AG20443 (cell line): ENCODE measurements at places on chromosomes 4 and X.
A peak's percentile ranks its signal among the peaks of the same experiment; 100 is the strongest.

DNA sequence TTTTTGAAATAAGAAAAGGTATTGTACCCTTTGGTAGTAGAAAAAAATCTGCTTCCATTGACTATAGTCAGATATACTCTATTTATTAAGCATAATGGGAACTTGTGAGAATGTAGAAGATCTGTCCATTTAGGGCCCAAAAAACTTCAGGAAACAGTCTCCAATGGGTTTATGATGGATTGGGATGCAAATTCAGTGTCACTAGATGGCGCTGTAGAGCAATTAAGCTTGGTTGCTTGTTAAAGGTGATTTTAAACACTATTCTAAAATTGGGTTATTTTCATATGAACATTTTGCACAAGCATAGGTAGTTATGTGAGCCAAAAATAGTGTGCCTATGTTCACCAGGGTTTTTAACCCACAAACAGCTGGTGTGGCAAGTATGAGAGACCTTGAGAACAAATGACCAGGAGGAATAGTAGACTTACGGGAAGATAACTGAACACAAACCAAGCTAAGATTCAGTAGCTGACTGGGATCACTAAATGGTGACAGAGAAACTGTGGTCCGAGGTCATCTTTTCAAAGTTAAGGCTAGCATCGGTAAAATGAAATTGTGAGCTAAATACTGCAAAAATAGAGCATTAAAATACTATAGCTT lies 80.3 kb upstream of the LSM6 start:
- DNase-seq: peak; percentile 39

DNA sequence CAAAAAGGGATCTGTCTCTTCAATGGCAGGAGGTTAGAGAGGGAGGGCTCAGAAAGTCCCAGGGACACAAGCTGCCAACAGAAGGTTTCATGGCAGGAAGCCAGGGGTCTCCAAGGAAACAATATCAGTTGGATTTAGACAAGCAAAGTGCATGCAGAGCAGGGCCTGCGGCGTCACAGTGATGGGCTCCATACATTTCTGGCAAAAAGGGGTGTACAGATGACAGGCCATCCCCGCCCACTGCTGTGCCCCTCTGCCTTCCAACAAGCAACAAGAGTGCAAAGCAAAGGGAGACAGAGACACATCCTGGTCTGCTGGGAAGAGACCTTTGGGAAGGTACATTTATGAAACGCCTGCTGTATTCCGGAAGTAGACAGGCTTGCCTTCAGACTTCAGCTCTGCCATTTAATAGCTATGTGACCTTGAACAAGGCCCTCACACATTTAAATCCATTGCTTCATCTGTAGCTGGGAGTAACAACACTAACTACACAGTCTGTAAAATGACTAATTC lies 121.2 kb downstream of the AFAP1 start:
- DNase-seq: no peak

DNA sequence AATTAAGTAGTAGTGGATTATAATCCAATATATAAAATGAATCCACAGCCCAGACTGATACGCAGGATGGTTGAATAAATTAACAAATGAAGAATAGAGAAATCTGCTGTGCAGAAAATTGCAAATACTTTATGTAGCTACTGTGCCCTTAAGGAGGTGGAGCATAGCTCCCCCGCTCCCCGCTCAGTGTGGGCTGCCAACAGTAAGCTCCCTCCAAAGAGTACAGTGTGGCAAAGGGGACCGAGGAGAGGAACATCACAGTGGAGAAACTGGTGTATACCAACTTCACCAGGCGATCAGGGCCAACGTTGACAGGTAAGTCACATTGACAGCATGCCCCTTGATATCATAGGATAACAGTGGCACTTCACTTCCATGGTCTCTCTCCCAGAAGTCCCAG lies 57.9 kb upstream of the CLDN34 start:
- no peak for DNase-seq

GRCh38 chr4:115770046-115770543 lies 656.7 kb upstream of the NDST4 start:
- DNase-seq: no peak

- no peak for DNase-seq
These were observed 25.2 kb downstream of the NAT8L start for GRCh38 chr4:2084316-2084715.

- DNase-seq: no peak
These were observed 419.3 kb upstream of the ADGRL3 start for GRCh38 chr4:60780874-60781273.

DNA sequence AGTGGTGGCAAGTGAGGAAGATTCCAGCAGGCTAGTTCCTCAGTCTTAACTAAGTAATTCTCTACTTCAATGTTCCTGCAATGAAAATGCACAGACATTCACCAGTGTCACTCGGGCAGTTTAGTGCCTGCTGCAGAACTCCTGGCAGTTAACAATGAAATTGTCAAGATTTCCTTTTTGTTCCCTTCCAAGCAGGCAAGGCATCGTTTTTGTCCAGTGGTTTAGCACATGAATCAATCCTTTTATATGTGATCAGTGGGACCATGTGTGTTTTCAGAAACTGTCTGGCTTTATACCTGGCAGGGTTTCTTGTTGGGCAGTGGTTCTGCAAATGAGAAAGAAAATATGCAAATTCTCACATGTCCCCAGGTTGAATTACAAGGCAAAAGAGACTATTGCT lies 122.2 kb downstream of the GBA3 start:
- DNase-seq: no peak

- DNase-seq: no peak
These were observed 24.0 kb downstream of the PIGG start for GRCh38 chr4:522911-523443.

- DNase-seq: no peak
These were observed 192.4 kb upstream of the FSTL5 start for GRCh38 chr4:162356181-162356580.

- no peak for DNase-seq
These were observed 1064.6 kb upstream of the SLIT2 start for GRCh38 chr4:19187096-19187495.

- no peak for DNase-seq
These were observed 63.2 kb downstream of the SH3RF1 start for GRCh38 chr4:169207436-169208089.

DNA sequence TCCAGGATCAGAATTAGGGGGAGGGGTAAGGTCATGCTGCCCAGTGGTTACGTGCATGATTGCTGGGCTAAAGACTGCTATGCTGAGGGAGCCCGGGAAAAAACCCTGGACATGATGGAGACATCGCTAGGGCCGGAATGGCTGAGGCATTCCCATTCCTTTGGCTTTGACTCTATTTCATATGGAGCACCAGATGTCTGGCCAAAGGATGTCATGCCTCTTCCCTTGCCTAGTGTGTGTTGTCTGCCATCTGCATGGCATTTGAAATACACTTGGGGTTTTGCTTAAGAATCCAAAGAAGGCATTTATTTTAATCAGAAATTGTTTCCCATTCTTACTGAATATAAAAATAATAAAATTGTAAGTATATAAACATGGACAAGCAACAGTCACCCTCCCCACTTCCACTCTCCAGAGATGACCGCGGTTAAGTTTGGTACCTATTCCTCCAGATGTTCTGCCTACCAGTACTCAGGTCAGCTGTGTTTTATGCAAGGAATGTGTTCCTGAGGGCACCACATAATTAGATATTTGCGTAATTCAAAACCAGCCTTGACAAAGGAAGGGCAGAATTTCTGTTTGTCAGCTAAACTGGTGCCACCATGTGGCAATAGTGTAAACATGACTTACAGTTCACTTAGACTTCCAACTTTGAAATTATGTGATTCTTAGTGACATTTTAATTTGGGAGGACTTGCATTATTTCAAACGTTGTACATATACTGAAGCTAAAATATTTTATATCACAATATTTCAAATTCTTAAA lies 105.9 kb downstream of the CT47B1 start:
- DNase-seq: peak; percentile 29

DNA sequence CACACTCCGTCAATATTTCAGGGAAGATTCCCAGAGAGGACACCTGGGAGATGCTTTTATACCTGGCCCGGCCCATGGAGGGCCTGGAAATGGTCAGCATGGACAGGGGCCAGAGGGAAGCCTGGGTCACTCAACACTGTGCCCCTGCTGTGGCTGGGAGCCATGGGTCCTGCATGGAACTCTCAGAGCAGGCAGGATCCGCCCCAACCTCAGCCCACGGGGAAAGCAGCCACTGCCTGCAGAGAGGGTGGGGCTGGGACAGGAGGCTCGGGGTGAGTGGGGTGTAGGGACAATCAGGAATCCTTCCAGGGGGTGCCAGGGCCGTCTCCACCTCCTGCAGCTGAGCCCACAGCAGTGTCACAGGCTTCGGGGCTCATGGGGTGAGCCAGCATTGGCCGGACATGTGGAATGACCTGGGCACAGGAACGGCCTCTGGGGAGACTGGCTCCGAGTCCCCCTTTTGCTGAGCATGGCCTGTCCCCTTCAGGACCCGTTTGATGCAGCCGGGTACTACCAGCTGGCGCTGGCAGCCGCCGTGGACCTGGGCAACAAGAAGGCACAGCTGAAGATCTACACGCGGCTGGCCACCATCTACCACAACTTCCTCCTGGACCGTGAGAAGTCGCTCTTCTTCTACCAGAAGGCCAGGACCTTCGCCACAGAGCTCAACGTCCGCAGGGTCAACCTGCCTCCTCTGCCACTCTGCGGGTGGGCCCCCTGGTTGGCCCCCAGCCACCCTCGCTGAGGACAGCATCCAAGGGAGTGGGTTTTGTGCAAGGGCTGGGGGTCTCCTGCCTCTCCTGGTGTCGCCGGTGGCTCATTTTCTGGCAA lies 29.1 kb upstream of the HTRA3 start:
- DNase-seq: no peak

DNA sequence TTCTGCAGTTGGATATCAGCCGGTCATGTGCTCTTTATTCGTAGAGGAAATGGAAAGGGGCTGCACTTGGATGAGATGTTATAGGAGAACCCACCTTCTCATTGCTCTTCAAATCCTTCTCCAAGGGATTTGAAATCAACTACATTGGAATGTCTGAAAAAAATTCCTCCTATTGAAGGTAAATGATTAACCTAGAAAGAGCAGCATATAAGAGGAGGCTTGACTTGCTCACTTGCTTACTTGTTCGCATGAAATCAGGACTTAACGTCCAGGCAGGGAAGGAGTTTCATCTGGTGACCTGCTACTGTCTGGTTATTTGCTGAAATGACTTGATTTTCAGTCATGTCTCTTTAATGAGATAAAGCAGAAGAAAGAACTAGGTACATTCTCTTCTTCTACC lies 338.4 kb upstream of the NOCT start:
- DNase-seq: no peak
